HL-60 (cell line): ENCODE measurements at places on chromosomes 12 and 14.

- DNase-seq, result peak; percentile 98
Observed at GRCh38 chr12:117069926-117070900, 29.0 kb downstream of the TESC start.

DNA sequence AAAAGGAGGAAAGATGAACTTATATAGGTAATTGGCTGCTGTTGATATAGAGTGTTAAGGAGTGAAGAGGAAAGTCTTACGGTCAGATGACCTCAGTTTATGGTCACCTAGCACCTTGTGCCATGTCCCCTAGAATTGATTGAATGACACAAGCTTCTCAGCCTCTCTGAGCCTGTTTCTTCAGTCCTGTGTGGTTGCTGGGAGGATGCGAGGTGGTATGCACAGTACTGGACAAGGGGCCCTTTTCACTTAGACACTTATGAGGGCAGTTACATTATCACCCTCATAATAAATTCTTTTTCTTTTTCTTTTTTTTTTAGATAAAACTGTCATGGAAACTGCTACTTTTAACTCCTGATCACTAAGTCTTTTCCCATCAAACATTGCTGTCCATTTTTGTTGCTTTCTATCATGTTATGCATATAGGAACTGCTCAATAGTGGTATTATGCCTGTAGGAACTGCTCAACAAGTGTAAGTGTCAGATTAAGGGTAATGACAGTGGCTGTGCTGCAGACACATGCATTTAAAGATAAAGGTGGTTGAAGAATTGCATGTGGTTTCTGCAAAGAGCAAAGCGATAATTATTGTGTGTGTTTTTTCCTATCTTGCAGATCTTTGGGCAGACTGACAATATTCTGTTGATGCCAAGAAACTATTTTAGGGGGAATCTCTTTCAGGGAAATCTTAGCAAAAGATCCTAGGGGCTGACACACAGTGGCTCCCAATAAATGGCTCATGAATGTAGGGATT, 11.6 kb downstream of the ANO6 start:
- no peak for DNase-seq

- DNase-seq, result no peak
Observed at GRCh38 chr14:69841656-69842055, 37.6 kb upstream of the SMOC1 start.

DNA sequence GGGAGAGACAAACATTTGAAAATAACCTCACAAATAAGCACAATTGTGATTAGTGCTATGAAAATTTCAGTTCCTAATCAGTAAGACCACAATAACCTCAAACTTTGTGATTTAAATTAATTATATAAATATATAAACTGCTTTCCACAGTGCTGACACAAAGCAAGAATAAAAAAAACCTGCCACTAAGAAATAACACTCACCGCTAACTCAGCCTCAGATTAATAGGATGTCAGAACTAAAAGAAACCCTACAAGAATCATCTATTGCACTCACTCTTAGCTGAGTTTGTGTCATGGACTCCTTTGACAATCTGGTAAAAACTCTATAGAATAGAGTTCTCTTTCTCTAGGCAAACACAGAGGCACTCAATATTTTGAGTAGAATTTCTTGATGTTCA, 68.4 kb downstream of the SLC41A2 start:
- no peak for DNase-seq

DNA sequence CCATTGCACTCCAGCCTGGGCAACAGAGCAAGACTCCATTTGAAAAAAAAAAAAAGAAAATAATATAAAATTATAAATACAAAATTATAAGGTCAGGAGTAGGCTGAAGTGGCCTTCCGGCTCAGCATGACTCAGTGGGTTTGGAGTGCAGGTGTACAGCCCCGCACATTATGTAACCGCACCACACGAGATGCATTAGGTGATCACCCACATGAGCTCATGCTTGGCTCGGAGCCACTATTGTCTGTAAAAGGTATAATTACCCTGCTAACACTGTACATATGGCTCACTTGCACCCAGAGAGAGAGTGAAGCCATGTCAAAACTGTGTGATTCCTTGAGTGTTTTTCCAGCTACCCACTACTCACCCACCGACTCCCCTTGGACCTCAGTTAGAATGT, 557.0 kb downstream of the SLC6A15 start:
- no peak for DNase-seq

DNA sequence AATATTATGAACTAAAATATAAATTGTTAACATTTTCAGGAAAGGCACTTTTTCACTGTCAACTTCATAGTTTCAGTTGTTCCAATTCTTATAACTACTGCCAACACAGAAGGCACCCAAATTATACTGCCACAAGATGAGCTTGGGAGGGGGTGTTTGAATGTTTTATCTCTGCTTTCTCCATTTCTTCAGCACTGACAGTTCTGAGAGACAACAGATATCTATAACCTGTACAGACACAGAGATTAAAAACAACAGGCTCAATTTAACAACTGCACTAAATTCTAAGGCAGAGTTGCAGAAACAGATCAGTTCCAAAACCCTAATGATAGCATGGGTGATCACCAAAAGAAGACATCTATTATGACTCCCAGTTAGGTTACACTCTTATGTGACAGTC, 12.8 kb downstream of the SCAF11 start:
- no peak for DNase-seq

DNA sequence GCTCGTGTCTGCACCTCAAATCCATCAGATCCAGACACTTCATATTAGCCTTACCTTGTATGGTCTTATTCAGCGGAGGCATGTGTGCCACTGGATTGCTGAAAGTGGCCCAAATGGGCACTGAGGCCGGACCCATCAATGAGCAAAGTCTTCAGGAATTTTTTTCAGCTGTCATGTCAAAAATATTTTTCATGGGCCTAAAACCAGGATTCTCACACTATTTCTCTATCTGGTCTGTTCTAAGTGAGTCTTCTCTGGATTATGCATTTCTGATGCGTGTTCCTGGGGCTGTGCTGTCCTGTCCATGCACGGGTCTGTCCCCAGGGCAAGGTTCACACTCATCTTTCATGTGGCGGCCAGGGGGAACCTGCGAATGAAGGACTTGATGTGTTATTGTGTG, 94.6 kb downstream of the KCNA5 start:
- no peak for DNase-seq

GRCh38 chr14:68624541-68625220, 168.2 kb downstream of the ZFP36L1 start:
- no peak for DNase-seq

DNA sequence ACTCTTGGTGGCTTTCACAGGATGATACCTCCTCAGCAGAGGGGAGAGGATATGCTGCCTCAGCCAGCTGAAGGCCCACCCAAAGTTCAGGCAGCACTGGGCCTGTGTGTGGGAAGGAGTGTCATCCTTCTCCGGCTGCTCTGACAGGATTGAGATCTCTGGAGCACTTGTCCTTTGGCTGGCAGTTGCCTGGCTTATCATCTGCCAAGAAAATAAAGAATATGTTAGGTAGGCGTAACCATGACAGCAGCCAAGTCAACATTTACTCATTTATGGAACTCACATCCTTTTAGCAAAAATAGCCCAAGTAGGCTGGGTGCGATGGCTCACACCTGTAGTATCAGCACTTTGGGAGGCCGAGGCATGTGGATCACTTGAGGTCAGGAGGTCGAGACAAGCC, 68.5 kb downstream of the PPFIBP1 start:
- DNase-seq, result no peak

- DNase-seq, result peak; percentile 2
Observed at GRCh38 chr14:46048127-46048526, 603.5 kb downstream of the RPL10L start.

GRCh38 chr12:84484798-84485197, 427.8 kb downstream of the SLC6A15 start:
- DNase-seq, result no peak
